ENCODE measurements at places on chromosomes 2 and 18. TPM values are rescaled to one million over a fixed set of nuclear protein-coding genes. Genes with fewer than 3 reads are reported as not detected.

DNA sequence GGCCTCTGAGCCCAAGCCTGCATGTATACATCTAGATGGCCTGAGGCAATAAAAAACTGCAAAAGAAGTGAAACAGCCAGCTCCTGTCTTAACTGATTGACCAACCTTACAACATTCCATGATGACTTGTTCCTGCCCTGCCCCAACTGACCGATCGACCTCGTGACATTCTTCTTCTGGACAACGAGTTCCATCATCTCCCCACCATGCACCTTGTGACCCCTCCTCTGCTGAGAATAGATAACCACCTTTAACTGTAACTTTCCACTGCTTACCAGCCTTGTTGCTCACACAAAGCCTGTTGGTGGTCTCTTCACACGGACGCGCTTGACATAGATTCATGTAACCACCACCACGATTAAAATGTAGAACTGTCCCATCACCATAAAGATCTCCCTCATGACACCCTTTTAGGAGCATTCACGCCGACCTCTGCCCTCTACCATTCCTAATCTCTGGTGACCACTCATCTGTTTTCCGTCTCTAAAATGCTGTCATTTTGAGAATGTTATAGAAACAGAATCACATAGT lies 120.1 kb upstream of the REV1 start:
- DNase-seq = no peak

DNA sequence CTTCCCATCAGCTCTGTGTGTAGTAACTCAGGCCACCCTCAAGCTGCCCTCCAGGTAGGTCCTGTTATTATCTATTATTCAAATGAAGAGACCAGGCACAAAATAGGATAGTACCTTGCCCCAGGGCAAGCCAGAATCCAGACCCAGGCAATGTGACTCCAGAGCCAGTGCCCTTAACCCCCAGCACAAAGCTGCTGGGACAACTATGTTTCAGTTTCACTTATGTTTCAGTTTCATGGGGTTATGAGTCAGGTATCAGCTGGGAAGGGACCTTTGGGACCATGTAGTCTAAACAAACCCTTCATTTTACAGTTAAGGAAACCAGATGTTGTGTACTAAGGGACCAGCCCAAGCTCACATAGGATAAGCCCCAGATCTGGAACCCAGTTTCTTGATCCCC lies 10.0 kb downstream of the HK2 start:
- DNase-seq = no peak

- DNase-seq = no peak
Observed at GRCh38 chr2:88027697-88028389, 11.5 kb upstream of the RNU2-63P start.

DNA sequence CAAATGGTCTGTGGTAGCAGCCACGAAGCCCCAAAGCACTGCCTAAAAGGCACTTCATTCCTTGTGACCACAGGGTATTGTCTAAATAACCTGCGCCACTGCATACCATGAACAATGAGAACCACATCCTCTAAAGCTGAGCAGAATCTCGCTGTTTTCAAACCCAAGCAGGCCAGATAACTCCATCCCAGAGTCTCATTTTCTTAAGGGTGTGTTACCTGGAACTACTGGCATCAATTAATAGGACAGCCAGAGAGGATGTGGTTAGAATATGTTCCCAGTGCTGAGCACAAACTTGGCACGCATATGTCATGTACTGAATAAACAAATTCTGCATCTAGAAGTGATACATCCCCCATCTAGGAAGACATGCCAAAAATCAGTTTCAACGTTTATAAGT lies 13.0 kb downstream of the VPS4B start:
- DNase-seq = no peak

DNA sequence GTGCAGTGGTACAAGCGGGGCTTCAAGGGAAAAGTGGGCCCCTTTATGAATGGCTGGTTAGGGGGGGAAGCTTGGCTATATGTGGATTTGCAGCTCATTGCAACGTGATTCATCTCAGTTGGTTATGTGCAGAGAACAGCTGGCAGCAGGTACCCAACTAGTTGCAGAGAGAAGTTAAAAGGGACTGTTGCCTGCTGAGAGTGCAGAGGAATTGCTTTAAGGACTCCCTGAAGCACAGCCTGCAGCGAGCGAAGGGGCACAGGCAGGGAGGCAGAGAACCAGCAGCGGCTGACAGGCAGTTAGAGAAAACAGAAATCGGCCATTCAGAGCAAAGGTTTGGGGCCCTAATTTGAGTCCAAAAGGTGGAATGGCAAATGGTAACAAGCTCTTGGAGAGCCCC lies 278.2 kb upstream of the LYPD1 start:
- no peak for DNase-seq

DNA sequence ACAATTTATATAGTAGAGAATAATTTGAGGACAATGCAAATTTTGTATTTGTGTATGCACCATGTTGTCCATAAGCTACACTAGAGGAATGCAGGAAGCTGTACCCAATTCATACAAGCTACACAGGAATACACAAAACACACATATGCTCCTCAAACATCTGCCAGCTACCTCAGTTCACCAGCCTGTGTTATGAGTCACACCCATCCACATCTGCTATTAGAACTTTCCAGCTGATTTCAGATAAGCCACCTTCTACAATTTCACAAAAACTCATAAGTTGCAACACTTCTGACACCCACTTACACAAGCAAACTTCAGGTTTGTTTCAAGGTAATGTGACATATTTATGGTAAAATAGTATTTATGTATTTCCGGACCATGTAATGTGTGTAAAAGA lies 438.9 kb downstream of the SATB2 start:
- no peak for DNase-seq

DNA sequence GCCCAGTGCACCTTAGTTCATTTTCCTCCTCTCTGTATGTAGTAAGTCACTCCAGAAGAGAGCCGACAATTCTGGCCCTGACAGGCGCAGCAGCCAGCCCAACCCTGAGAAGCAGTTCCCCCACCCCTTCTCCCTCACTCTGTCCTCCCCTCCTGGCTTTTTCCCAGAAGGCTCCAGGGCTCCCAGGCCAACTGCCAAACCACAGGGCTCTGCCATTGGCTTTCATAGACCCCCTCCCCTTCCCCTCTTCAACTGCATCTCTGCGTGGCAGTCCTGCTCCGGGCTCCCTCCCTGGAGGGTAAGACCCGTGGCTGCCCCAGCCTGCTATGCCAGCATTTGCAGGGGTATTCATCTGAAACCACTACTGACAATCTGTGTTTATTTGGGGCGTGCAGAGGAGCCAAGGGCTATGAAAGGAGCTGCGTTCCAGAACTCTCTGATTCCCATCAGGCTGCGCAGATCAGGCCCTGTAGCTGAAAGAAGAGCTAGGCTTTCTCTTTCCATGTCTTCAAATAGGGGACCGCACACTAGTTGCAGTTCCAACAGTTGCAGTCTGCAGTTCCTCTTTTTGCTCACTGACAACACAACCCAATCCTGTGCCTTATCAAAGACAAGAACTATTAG lies 388.6 kb upstream of the TNP1 start:
- peak; percentile 72 for DNase-seq

GRCh38 chr2:32423536-32423935 lies 66.7 kb downstream of the BIRC6 start:
- DNase-seq = no peak

DNA sequence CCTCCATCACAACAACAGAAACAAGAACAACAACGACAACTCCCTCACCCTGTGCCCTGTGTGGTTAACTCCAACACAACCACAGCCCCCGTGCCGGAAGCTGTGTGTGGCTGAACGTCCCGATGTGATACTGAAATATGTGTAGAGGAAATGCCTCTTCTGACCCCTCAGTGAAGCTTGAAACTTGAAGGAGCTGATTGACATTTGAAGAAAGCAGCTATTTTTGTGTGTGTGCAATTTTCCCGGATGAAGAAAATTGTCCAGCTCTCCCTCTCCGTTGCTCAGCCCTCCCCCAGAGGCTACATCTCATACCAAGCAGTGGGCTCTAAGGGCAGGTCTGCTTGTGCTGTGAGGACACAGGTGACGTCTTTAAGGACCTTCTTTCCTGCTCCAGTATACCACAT lies 173.8 kb downstream of the ICOS start:
- no peak for DNase-seq

The SH3BP4 gene
- total RNA-seq = 29.6 TPM

The AQP12B gene
- not detected for total RNA-seq

The EEF1B2 gene
- 389 TPM for total RNA-seq

The TUBB8B gene
- 0.38 TPM for total RNA-seq

The ERFE gene
- not detected for total RNA-seq
